ENCODE measurements at places on chromosomes 5 and 9. TPM values are rescaled to one million over a fixed set of nuclear protein-coding genes. Genes with fewer than 3 reads are reported as not detected.

Gene IL5
- total RNA-seq = not detected

Gene TMEFF1
- total RNA-seq = 85.2 TPM

DNA sequence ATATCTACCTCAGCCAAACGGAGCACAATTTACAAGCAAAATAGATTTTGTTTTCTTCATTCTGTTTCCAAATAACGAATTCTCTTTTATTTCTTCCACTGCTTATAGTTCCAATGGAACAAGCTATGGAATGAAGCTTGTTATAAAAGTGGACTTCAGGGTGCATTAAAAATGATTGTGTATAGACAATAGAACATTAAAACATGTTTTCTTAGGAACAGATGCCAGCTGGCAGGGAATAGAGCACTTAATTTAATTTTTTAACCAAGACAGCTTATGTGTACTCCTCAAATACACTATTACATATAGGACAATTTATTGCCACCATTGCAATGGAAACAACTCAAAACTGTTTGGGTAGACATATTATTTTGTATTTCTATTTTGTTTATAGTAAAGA lies 860.1 kb upstream of the TYRP1 start:
- DNase-seq = no peak

GRCh38 chr5:131262953-131263541 lies 806 bp upstream of the CDC42SE2 start:
- DNase-seq = peak; percentile 18

DNA sequence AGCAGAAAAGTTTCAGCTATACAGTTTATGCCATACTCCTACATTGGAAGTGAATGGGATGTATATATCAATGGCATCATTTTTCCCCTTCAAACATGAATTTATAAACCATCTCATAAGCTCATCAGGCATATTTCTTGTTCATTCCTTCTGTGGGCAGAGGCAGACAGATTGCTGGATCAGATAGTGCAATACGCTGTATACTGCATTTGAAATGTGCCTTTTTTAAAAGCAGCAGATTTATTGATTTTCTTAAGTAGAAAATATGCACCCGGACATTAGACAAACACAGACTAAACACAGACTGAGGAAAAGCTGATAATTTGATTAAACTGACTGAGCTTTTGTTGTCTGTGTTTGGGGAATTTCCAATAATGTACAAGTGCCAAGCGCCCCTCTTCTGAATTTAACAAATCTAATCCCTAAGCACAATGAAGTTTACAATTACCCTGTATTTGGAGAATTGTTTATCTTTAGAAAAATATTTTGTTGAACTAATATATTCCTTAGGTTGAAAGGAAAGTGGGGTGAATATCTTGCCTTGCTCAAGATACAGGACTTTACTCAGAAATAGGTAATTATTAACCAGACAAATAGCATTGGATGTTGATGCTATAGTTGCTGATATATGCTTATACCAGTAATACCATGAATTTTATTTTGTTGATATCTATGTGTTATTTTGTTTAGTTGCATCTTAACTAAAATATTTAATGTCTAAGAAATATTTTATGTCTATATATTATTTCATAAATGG lies 566.6 kb upstream of the MEF2C start:
- no peak for DNase-seq

- DNase-seq = peak; percentile 89
Measured at GRCh38 chr5:87944553-87945285, 323.9 kb downstream of the TMEM161B start.

GRCh38 chr9:119667916-119668315 lies 298.7 kb upstream of the BRINP1 start:
- no peak for DNase-seq

GRCh38 chr5:5950658-5951057 lies 427.7 kb downstream of the MED10 start:
- no peak for DNase-seq

DNA sequence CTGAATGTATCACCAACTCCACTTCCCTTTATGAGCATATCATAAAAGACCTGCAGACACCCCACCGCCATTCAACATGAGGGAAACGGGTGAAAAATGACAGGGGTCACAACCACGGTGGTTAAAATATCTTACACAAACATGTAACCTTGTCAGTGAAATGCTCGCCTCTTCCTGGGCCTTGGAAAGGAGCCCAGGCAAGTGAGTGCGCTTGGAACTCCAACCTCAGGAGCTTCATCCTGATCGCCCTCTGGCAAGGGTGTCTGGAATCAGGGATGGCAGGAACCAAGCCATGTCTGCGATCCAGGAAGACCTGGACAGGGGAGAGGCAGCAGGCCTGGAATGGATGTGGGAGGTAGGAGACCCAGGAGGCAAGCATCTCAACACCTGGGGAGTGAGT lies 282.7 kb downstream of the GAS1 start:
- DNase-seq = no peak

DNA sequence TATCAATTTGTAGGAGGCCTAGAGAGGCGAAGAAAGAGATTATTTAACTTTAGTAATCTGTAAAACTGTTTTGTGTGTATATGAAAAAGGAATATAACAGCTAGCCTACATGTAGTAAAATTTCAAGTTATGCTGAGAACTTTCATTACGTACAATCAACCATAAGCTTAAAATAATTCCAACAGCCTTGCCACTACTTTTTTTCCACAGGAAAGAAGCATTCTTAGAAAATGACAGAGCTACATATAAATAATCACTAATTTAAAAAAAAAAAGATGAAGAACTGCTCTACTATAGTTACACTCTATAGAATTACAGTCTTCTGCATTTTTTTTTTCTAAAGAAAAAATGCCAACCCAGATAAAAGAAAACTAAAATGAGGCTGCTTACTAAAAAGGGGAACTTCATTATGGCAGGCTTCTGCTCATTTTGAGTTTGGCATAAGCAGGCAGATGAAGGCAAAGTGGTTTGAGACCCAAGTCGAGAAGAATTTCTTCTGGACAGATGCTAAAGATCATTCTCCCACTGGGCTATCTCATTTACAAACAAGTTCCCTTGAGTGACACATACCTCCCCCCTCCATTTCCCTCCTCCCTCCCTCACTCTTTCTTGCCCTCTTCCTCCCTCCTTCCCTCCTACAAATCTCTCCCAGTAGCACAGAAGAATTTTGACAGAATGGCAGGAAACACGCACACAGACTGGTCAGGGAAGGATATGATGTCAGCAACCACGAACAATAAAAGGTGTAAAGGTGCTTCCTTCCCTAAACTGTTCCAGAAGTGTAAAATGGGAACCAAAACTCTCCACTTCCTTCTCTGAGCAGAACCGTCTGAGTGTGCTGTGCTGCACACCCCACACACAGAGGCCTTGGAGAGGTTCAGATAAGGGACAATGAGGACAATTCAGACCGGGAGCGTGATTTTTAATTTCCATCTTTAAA lies 56.1 kb downstream of the MEF2C start:
- DNase-seq = peak; percentile 18

DNA sequence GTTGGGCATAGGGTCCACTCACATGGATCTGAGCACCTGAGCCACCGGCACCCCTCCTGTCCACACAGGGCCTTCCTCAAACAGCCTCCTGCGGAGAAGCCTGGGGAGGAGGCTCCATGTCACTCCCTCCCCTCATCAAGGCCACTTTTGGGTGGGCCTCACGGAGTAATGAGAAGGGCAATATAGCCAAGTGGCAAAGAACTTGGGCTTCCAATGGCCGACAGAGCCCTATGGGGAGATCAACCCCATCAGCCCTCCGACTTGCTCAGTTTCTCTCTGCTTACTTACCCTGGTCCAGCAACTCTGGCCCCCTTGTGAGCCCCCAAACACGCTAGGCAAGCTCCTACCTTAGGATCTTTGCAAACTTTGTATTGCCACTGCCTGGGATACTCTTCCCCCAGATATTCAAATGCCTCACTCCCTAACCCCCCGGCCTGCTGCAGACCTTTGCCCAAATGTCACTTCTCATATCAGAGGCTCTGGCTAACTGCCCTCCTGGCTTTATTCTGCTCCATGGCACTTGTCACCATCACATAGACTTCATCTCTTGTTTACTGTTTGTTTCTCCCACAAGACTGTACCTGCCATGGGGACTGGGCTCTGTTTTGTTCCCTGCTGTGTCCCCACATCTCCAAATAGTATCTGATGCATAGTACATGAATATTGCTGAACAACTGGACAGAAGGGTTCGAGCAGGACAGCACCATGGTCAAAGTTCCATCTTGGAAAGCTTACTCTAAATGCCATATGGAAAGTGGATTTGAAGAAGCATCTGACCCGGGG lies 220.8 kb downstream of the FSTL4 start:
- DNase-seq = no peak

DNA sequence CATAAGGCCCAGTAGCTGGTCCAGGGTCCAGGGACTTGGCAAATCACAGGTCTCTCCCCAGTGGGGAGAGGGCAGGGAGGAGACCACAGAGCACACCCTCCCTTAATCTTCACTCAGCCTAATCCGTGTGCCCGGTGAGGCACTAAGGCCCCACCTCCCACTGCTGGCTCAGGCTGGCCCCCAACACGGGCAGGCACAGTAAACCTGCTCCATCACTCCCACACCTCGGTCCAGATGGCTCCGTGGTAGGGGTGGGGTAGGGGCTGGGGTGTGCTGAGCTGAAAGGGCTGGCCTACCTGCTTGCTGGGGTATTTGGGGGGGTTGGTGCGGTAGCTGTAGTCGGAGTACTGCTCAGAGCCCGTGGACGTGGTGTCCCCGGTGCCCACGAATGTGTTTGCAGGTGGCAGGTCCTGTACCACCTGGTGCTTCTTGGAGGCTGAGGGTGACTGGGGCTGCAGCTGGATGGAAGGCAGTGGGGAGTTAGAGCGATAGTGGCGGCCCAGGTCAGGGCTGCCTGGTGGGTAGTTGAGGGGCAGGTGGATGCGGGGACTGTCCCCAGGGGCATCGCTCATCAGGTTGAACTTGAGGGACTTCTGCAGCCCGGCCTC lies 15.2 kb downstream of the PCDH1 start:
- DNase-seq = no peak

DNA sequence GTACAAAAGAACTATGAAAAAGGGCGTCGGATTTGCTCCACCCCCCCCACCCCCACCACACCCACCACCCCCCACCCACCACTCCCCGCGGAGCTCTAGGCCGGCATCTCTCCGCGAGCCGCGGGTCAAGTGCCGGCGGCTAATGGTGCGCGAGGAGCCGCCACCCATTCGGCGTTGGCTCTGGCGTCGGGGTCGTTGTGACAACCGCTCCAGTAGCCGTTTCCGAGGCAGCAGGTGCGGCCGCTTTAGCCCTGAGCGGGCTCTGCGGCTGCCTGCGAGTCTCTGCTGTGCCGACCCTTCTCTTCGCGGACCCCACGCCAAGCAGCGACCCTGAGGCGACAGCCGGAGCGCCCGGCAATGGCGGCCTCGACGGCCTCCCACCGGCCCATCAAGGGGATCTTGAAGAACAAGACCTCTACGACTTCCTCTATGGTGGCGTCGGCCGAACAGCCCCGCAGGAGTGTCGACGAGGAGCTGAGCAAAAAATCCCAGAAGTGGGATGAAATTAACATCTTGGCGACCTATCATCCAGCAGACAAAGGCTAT lies at the start of gene PPP1R2B:
Gene PPP1R2B (plus strand): TSS at position 90 of the 546 bp plus-strand sequence. CDS start 268 bp downstream, at position 358.
- DNase-seq = peak; percentile 19
